ENCODE measurements at places on chromosomes 11 and 22. TPM values are rescaled to one million over a fixed set of nuclear protein-coding genes. Genes with fewer than 3 reads are reported as not detected.

- no peaks in the 10 kb centered on the region for H3K27me3 ChIP-seq
- H3K36me3 ChIP-seq = peaks cover 2% of the 10 kb centered on the region
- no peak overlapping the region for H3K27ac ChIP-seq
- H3K4me3 ChIP-seq = no peak overlapping the region
- DNase-seq = no peak
- peaks cover 55% of the 10 kb centered on the region for H3K4me1 ChIP-seq
Observed at GRCh38 chr22:38308791-38309498, 8.3 kb downstream of the CSNK1E start.

- no peak overlapping the region for H3K27ac ChIP-seq
- no peaks in the 10 kb centered on the region for H3K4me1 ChIP-seq
- DNase-seq = no peak
- no peaks in the 10 kb centered on the region for H3K27me3 ChIP-seq
- H3K4me3 ChIP-seq = no peak overlapping the region
Observed at GRCh38 chr22:17217179-17217578, 2.1 kb downstream of the ADA2 start.

DNA sequence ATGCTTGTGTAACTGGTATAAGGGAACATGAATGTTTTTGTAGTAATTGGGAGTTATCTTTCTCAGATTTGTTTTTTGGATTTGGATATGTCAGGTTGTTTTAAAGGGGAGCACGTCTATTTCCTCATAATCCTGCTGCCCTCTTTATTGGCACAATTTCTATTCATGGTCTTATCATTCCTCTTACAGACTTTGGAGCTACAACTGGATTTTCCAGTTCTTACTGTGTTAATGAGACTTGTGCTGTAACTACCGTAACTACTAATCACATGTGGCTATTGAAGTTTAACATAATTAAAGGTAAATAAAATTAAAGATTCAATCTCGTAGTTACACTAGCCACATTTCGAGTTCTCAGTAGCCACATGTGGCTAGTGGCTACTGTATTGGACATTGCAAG, 1.9 kb downstream of the FDX1 start:
- H3K27ac ChIP-seq = peak overlapping the region; percentile 90
- no peaks in the 10 kb centered on the region for H3K36me3 ChIP-seq
- H3K4me3 ChIP-seq = no peak overlapping the region
- no peaks in the 10 kb centered on the region for H3K27me3 ChIP-seq
- peaks cover 52% of the 10 kb centered on the region for H3K4me1 ChIP-seq

DNA sequence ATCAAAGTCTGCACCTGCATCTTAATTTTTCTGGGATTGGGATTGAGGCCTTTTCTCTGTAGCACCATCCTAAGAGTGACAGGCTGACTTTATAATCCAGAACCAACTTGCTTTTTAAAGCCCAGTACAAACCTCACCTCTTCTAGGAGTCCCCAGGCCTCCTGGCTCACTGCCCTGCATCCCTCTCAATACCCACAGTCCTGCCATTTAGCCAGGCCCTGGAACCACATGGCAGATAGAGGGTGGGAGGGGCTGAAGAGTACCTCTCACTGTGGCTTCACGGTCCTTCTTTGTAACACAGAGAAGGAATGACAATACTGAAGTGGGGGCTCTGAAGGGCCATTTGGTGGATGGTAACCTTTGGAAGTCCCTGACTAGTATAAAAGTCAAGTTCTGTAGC, 63.5 kb upstream of the PHOX2A start:
- H3K36me3 ChIP-seq = peaks cover 13% of the 10 kb centered on the region
- H3K4me1 ChIP-seq = no peaks in the 10 kb centered on the region
- H3K27ac ChIP-seq = no peak overlapping the region
- no peak overlapping the region for H3K4me3 ChIP-seq
- no peaks in the 10 kb centered on the region for H3K27me3 ChIP-seq

LGALS12 gene
- 11.2 TPM for total RNA-seq

DTX4 gene
- total RNA-seq = 10.4 TPM

C22orf42 gene
- 1.6 TPM for total RNA-seq
